ENCODE measurements at places on chromosomes 4 and X.

GRCh38 chr4:38166768-38167167 lies 206.6 kb downstream of the PTTG2 start:
- no peak for DNase-seq

- DNase-seq: no peak
Measured at GRCh38 chrX:5474282-5474681, 754.4 kb downstream of the NLGN4X start.

GRCh38 chr4:74038425-74039314 lies at the start of gene CXCL3:
CXCL3 (minus strand) TSS chr4:74038689; CDS start chr4:74038611, 78 bp downstream.
- no peak for DNase-seq

DNA sequence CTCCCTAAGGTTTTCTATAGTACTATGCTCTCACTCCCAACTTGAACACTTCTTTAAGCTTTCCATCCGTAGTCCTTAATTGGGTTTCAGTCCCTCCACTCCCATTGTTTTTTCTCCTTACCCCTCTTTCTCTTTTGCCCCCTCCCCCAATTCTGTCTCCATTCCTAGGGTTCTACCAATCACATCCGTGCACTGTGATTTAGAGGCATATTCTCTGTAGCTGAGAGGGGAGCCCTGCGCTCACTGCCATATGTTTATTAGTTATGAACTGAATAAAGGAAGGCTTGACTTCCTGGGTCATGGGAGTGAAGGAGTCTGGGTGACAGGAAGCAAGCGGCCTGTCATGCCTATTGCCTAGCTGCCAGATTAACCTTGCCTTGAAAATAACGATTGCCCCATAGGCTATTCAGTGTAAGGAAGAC lies 471 bp downstream of the MCTS1 start:
- peak; percentile 36 for DNase-seq

- no peak for DNase-seq
Measured at GRCh38 chrX:44708470-44708869, 135.4 kb upstream of the DUSP21 start.

- DNase-seq: no peak
Measured at GRCh38 chr4:47486231-47486673, 1.2 kb downstream of the ATP10D start.

- no peak for DNase-seq
Measured at GRCh38 chr4:77579406-77580076, 26.1 kb upstream of the CXCL13 start.

DNA sequence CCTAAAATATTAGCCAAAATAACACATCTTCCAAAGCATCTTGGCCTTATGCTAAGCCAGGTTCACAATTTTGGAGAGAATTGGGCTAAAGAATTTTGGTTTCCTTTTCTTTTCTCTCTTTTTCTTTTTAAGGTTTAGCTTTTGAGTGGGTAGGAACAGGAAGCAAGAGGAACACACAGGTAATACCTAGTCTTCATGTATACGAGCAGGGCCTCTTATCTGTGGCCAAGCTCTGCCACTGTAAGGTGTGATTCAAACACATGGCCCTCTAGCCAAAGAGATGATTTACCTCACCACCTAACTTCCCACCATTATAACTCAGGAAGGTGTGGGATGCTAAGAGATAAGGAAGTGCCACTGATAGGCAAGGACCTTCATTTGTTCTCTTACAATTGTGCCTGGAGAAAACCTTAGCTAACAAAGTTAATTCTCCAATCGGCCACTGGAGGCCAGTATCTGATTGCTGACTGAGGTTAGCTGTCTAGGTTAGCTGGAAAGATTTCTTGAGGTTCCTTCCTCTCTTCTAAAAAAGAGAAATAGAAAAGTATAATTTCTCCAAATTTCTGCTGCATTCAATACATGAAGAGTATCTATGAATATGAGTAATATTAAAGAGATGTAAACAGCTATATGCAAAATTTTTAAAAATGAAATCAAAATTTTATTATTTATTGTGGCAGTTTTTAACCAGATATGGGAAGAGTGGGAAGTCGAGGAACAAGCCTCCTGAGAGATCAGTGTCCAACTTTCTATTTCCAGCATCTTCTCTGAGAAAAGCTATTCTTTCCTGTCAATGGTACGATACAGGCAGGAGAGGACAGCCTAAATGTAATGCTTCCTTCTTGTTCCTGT lies 30.1 kb upstream of the BBS7 start:
- DNase-seq: peak; percentile 35

DNA sequence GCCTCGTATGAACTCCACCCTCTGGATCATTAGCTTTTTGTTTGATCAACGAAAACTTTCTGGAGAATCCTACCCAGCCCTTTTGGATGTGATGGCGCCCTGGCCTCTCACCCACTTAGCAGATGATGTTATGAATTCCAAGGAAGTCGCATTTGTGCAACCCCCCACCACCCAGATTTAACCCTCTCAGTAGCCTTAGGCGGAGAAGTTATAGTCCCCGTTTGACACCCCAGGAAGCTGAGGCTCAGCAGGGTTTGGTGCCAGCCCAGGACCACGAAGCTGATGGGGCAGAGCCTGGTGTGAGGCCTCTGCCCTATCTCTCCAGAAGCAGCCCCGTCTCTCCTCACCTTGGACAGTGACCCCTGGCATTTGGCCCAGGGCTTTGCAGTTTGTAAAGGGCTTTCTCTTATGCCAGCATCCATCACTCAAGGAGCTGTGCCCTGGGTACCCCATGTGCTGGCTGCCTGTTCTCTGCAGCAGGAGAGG lies 1.0 kb downstream of the WFS1 start:
- no peak for DNase-seq

DNA sequence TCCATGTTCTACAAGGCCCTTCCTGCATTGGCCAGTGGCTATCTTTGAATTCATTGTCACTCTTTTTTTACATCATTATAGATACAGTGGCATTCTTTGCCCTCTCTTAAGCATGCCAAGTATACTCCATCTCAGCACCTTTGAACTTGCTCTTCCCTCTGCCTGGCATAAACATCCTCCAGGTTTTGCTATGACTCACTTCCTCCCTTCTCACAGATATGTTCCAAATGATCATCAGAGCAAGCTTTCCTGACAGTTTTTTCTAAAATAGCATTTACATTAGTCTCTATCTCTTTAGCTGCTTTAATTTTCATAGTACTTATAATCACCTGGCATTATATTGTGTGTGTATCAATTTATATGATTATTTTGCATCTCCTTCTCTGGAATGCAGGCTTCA lies 553.3 kb upstream of the MAGEB2 start:
- no peak for DNase-seq

DNA sequence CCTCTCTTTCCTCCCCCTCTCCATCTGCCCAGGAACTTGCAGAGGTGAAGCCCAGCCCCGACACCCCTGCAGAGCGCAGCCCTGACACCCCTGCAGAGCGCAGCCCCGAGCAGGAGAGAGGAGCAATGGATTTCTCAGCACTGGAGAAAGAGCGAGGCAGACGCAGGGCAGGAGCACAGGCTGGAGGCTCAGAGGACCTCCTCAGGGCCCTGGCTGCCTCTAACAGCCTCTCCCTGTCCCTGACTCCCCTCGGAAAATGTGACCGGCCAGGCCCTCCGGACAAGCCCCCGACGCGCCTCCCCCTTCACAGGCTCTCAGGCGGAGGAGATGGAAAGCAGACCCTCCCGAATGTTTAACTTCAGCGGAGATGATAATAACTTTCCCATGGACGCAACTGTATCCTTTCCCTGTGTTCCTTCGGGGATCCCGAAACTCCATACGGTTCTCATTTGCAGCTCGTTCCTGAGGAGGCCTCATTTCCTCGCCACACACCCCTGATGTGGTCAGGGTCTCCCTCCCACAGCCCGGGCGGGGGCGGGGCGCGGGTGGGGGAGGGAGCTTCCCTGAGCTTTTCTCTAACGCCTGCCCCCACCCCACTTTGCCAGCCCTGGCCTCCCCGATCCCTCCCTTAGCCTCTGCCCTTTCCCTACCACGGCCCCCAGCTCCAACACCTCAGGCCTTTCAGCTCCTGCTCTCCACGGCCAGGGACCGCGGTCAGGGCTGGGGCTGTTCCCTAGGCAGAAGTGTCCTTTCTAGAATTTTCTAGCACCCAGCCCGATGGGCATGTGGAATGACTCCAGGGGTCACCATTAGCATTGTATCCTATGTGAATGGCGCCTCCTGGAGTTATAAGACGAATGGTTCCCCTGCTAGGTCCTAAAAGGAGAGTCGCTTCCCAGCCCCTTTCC lies 201.1 kb upstream of the BCOR start:
- no peak for DNase-seq

DNA sequence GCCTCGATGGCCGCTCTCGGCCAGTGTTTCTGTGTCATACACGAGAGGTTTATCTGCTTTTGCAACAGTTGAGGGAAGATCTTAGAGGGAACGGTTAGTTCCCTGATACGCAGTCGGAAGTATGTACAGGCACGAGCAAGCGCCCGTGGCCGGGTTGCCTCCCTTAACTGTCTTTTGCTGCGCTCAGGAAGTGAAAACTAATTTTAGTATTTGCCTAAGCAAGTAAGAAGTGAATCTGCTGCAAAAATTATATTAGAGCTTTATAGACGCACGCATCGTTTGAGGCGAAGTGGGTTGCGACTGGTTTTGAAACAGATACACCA lies 695 bp downstream of the MTM1 start:
- peak; percentile 43 for DNase-seq

DNA sequence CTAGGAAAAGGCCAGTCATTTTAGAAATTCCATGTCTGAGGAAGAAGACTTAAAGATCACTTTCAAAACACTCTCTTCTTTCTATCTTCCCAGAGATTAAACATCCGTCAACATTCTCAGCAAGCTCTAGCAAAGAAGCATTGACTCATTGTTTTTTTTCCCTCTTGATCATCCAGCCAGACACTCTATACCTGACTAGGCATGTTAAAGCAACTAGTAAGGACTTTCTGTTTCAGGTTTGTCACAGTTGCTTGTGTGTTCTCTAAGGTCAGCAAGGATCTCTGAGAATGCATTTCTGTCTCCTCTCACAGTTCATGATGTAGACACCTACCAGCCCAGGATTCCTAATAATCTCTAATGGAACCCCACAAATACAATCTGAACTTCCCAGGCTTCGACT lies 112.2 kb downstream of the IL13RA2 start:
- no peak for DNase-seq

DNA sequence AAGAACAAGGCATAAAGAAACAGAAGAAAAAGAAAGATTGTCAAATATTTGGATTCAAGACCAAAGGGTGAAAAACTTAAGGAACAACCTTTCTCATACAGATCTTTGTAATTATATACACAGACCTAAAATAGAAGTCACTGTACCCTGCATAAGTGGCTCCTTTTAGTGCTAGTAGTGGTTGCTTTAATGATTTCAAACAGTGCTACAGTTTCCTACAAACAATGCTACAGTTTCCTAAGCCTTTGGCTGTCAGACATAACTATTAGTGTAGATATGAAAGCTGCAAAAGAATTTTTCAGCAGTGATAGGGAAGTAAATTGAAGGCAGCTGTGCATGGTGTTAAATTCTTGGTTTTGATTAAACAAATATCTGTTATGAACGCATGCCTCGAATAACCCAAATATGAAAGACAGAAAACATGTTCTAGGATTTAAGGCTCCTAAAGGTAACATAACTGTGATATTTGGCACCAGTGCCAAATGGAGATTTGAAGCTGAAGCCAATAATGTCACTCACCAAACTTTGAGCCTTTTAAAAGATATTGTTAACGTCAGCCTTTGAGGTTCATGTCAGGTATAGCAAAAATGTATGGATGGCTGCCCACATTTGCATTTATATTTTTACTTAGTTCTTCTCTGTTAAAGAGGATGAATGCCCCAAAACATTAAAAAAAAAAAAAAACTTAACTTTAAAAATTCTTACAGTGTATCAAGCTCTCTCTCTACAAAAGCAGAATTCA lies 36.6 kb downstream of the SMARCAD1 start:
- DNase-seq: no peak

GRCh38 chr4:10554694-10555093 lies 97.5 kb upstream of the ZNF518B start:
- peak; percentile 8 for DNase-seq

- DNase-seq: no peak
Measured at GRCh38 chrX:3345281-3346191, 916 bp downstream of the MXRA5 start.
